ENCODE measurements at places on chromosomes 7 and 10. TPM values are rescaled to one million over a fixed set of nuclear protein-coding genes. Genes with fewer than 3 reads are reported as not detected.
A peak's percentile ranks its signal among the peaks of the same experiment; 100 is the strongest.

GRK5 gene
- 28.2 TPM for total RNA-seq

KCNH2 gene
- total RNA-seq, result 0.32 TPM

GRCh38 chr7:95066737-95067530 is 159.5 kb downstream of the PPP1R9A start:
- ATAC-seq, result no peak

- ATAC-seq, result no peak
Observed at GRCh38 chr7:50146692-50147091, 53.6 kb upstream of the ZPBP start.

FAM25A gene
- total RNA-seq, result not detected

DNA sequence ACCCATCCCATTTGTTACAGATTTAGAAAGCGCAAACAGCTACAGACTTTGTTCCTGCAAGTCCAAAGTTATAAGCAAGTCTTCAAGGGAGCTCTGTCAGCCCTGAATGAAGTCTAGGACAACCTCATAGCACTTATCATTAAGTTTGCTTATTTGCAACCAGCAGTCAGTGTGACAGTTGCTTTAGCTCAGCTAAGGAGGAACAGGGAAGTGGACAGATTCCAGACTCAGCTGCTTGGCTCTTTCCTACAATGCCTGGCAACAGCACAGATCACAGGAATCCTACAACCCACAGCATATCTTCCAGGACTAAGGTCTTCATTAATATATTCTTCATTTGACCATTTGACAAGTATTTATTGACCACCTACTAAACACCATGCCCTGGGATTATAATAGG is 17.4 kb upstream of the KIF5B start:
- no peak for ATAC-seq

GRCh38 chr7:157018997-157019608 is 8.6 kb upstream of the MNX1 start:
- no peak for ATAC-seq

AUTS2 gene
- total RNA-seq, result 39.9 TPM

- ATAC-seq, result peak; percentile 83
Observed at GRCh38 chr7:140672382-140673062, at the start of gene ADCK2. Gene ADCK2 (plus strand): TSS chr7:140672945. CDS start chr7:140673331, 386 bp downstream.

CARD11 gene
- total RNA-seq, result 112 TPM

DNA sequence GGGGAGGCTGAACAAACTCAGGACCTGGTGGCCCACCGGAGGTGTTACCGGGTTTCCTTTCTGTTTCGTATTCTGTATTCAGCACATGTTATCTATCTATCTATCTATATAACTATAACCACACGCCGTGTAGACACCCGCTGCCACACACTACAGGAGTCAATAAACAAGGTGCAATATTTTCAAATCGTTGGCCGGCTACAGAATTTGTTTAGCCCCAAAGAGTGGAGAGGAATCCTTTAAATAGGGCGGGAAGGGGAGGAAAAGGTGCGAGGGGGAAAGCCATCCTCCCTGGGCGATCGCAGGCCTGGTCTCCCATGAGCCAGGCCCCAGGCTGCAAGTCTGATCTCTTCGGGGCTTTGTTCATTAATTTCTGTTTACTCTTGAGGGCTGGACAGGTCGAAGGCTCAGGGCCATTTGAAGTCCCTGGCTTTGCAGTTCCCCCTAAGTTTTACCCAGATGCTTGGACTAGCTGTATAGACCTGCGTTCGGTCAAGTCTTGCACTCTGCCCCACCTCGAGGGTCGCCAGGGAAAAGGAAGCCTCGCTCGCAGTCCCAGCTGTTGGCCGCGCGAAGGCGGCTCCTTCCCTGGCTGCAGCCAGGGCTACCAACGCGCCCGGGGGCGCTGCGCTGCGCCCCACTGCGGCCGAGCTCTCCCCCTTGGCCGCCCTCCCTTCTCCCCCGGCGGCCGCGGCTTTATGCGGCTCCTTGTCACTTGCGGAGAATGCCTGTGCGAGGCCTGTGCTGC is 3.8 kb downstream of the NKX2-3 start:
- ATAC-seq, result no peak

DNA sequence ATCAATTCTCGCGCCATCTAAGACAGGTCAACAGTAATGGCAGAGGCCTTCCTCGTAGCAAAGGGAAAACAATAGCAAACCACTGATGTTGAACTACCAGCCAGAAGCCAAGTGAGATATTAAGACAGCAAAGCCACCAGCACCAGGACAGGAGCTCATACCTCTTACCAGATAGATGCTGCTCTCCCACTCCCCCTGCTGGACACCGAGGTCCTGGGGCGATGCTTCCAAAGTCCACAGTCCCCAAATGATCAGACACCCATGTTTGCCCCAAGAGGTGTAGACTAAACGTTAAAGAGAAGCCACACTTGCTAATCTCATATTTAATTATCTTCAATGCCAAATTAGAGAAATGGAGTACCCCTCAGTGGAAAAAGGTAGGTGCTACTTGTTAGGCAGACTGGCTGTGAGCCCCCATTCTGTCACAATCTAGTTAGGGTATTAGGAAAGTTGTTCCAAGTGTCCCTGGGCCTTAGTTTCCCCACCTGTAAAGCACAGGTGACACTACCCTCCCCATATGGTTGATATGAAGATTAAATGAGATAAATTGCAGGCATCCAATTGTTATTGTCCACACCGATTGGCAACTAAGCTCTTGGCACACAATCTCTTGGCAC is 39.9 kb downstream of the TOMM7 start:
- ATAC-seq, result peak; percentile 83

GRCh38 chr10:101354328-101355071 is 535 bp downstream of the BTRC start:
- ATAC-seq, result peak; percentile 30

GRCh38 chr10:125190414-125190813 is 30.1 kb upstream of the CTBP2 start:
- ATAC-seq, result no peak

GRCh38 chr7:37957221-37957970 is 37.0 kb downstream of the EPDR1 start:
- ATAC-seq, result no peak

DNA sequence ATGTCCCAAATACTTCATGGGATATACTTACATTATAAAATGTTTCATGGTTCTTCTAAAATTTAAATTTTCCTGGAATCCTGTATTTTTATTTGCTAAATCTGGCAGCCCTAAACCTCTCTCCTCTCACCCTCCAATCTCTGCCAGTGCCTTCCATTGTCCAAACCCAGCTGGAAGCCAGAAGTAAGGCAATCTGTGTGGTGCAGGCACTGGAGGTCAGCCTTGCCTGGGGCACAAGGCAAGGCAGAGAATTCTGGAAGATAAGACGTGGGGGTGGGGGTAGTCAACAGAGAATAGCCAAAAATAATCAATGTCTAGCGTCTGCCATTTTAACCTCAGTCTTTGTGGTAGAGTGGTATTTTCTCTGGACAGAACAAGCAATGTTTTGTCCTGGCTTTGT is 381.7 kb downstream of the GPAM start:
- ATAC-seq, result no peak

GRCh38 chr7:7110706-7111105 is 71.6 kb upstream of the C1GALT1 start:
- ATAC-seq, result no peak

DNA sequence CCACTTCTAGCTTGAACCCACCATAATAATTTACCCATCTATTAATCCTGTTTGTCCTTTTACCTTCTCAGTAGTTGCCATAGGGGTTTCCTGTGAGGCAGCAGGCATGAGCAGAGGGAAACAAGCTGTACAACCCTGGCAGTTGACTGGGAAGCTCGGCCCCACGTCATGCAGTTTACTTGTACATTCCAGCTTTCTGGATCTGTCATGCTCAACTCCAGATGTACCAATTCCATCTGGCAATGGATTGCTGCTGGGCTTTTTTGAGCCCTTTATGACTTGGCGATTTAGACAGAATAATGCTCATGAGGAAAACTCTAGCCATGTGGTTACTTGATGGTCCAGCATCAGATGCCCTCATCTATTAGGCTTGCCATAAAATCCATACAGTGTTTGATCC is 112.5 kb downstream of the GNAI1 start:
- ATAC-seq, result no peak

- no peak for ATAC-seq
Observed at GRCh38 chr10:64261676-64262075, 740.5 kb downstream of the REEP3 start.

- ATAC-seq, result no peak
Observed at GRCh38 chr7:131848033-131848432, 291.6 kb upstream of the PODXL start.

FKBP6 gene
- not detected for total RNA-seq

NEUROG3 gene
- 1.1 TPM for total RNA-seq

- no peak for ATAC-seq
Observed at GRCh38 chr10:118026936-118027335, 19.8 kb downstream of the RAB11FIP2 start.

DNA sequence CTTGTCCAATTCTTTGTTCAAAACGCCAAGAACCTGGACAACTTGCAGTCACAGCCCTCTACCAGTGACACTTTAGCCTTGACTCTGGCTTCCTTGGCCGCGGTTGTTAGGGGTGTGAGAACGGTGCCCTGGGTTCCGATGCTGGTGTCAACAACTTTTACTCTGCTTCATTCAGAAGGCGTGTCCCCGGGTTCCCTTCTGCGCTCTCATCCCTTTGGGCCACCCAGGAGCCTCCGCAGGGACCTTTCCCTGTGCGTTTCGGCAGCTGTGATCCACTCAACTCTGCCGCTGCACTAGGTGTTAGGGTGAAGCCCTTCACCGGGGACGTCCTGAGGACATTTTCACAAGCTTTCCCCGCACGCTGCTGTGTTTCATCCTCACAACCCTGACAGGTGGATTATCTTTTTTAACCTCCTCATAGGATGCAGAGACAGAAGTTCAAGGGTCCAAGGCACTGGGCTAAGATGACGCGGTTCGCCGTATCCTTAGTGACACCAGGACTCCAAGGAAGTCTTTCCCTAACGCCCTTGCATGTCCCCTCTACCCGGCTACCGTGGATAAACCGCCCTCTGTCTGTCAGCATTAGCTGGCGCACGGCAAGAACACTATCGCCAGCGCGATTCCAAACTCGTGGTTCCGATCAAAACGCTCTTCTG is 133.5 kb upstream of the SHH start:
- no peak for ATAC-seq

DNA sequence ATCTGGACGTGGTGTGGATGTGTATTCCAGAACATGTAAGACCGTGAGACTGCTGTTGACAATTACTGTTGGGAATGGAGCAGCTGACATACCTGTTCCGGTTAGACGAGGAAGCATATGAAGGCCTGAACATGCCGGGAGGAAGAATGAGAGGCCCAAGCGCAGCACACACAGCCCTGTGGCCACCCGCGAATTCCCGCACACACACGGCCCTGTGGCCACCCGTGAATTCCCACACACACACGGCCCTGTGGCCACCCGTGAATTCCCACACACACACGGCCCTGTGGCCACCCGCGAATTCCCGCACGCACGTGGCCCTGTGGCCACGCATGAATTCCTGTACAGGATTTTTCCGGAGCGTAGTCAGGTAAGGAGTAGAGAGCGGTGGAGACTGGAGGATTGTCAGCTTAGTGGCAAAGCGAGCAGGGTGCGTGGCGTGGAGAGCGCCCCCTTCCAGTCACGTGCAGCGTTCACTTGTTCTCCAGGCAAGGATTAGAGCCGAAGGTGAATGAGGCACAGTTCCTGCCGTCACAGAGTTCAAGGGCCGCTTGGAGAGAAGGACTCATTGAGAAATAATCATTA is 9.5 kb upstream of the SUN1 start:
- ATAC-seq, result no peak

GRCh38 chr10:96446966-96447596 is 66.6 kb downstream of the TLL2 start:
- ATAC-seq, result no peak

GPR26 gene
- total RNA-seq, result not detected

Measured in activated T-helper 17 cell treated with anti-CD3 and anti-CD28 coated beads, Interleukin-2, amount 50 U/mL, for 72 hours (primary cell).